ENCODE measurements at places on chromosomes 16 and 17.
A peak's percentile ranks its signal among the peaks of the same experiment; 100 is the strongest.

- no peak for DNase-seq
Observed at GRCh38 chr16:86342161-86342834, 168.0 kb upstream of the FOXF1 start.

- no peak for DNase-seq
Observed at GRCh38 chr16:78407191-78407590, 307.7 kb downstream of the WWOX start.

GRCh38 chr17:8057691-8058114, 18.8 kb downstream of the ALOX15B start:
- peak; percentile 78 for DNase-seq

- DNase-seq: no peak
Observed at GRCh38 chr17:67862614-67863217, 37.4 kb downstream of the BPTF start.

- no peak for DNase-seq
Observed at GRCh38 chr17:41580687-41581365, 5.9 kb downstream of the KRT14 start.

DNA sequence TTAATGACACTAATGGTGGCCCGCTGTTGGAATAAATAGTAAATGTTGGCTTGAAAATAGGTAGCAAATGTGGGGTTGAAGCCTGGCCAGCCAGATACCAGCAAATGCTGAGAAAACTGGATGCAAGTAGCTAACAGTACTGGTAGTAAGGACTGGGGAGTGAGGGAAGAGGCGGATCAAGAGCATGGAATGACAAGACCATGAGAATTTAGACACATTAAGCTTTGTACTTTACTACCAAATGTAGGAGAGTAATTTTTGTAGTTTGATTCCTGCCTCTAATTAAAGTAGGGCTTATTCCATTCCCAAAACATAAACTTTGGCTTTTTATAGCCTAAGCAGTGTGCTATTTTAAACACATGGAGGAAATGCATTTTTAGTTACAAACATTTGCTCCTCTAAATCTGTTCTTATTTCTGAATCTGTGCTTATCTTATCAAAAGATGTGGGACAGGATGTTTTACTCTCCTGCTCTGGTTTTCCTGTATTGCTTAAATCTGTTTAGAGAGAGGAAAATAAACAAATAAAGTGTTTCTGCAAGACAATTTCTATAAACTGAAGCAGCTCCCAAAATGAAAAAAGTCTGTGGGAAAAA, 44.1 kb downstream of the CFDP1 start:
- DNase-seq: no peak

DNA sequence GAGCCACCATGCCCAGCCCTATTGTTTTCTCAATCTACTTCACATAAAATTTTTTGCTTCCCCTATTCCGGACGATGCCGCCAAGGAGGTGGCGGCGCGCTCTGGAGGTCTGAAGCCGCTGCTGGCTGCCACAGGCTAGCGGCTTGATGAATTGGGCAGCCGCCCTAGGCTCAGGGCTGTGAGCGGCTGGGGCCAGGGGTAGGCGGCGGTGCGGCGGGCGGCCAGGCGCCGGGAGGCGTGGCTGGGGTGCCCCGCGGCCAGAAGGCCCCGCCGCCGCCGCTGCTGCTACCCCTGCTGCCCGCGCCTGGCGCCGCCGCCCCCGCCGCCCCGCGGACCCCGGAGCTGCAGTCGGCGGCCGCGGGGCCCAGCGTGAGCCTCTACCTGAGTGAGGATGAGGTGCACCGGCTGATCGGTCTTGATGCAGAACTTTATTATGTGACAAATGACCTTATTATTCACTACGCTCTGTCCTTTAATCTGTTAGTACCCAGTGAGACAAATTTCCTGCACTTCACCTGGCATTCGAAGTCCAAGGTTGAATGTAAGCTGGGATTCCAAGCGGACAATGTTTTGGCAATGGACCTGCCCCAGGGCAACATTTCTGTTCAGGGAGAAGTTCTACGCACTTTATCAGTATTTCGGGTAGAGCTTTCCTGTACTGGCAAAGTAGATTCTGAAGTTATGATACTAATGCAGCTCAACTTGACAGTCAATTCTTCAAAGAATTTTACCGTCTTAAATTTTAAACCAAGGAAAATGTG, 41.7 kb downstream of the ANKFY1 start:
- DNase-seq: no peak

- no peak for DNase-seq
Observed at GRCh38 chr17:74873874-74874614, 1.2 kb upstream of the FDXR start.

DNA sequence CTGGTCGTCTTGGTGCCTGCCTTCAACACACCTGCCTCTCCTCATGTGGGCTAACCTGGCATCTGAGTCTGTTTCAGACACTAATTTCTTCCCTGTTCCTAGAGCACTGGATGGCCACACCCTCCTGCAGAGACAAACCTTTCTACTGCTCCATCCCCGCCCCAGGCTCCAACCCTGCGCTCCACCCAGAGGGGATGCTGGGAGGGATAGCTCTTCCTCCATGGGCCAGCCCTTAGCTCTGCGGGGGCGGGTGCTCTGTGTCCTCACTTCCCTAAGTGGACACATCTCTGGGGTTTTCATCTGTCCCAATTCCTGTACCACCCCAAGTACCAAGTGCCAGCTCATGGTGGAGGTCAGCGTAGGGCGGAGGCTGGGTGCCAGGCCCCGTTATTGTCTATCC, 11.0 kb upstream of the CRISPLD2 start:
- no peak for DNase-seq

DNA sequence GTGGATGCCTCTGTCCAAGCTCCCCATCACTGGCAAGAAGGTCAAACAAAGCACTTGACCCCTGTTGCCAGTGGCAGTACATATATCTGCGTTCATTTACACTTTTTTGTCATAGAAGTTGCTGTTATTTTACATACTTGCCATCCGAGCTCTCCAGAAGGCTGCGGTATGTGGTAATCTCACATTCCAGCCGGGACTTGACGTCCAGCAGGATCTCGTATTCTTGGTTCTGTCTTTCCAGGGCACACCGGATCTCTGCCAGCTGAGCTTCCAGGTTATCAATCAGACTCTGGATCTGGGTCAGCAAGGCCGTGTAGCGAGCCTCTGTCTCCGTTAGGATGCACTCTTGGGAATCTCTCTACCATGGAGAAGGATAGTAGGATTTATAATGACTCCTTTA, 6.6 kb downstream of the KRT39 start:
- DNase-seq: no peak

- no peak for DNase-seq
Observed at GRCh38 chr17:28482551-28483199, 9.2 kb downstream of the SLC13A2 start.

GRCh38 chr17:59504821-59505220, 60.6 kb upstream of the DHX40 start:
- DNase-seq: no peak

- no peak for DNase-seq
Observed at GRCh38 chr17:65737451-65737850, 176.0 kb upstream of the AXIN2 start.

- DNase-seq: no peak
Observed at GRCh38 chr17:51397361-51398127, 137.2 kb downstream of the UTP18 start.

DNA sequence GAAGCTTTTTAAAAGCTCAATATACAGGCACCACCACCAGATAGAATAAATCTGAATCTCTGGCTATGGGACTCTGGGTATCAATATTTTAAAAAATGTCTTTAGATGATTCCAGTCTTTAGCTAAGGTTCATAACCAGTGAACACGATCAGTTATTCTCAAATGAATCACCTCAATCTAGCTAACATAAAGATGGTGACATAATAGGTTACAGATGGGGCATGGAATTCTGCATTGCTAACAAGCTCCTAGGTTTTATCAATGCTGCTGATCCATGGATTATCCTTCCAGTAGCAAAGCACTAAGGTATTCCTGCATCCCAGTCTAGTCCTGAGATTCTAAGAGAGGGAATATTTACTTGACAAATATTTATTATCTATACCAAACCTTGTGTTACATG, 415.5 kb upstream of the CDH11 start:
- DNase-seq: no peak

Data from NCI-H1436 (cell line).